Epithelial cell of proximal tubule (primary cell): ENCODE measurements at places on chromosomes 1 and 21. TPM values are rescaled to one million over a fixed set of nuclear protein-coding genes. Genes with fewer than 3 reads are reported as not detected.

The ZBTB8B gene
- 0.07 and 0.23 TPM in 2 replicates for total RNA-seq

The RGS13 gene
- total RNA-seq, result not detected in 2 replicates

The AK5 gene
- 9.3 and 25.0 TPM in 2 replicates for total RNA-seq

The RAB13 gene
- 30.5 and 41.9 TPM in 2 replicates for total RNA-seq

The DNALI1 gene
- total RNA-seq, result 3.5 and 16.4 TPM in 2 replicates

The SPATA46 gene
- not detected in 2 replicates for total RNA-seq

The SPATA17 gene
- total RNA-seq, result 0.22 and 0.58 TPM in 2 replicates

The SPRR2A gene
- total RNA-seq, result 0.92 and 1.8 TPM in 2 replicates

The BSND gene
- not detected in 2 replicates for total RNA-seq

The LCE3E gene
- total RNA-seq, result not detected in 2 replicates

The CFHR5 gene
- total RNA-seq, result not detected in 2 replicates

The TCHHL1 gene
- not detected in 2 replicates for total RNA-seq

The B3GALT5 gene
- 3.6 and 7.8 TPM in 2 replicates for total RNA-seq

The BTBD8 gene
- 1.8 and 8.7 TPM in 2 replicates for total RNA-seq

The WNT2B gene
- total RNA-seq, result 0.80 and 4.8 TPM in 2 replicates

The IFNAR2 gene
- total RNA-seq, result 4.7 and 7.0 TPM in 2 replicates

The IFT25 gene
- total RNA-seq, result 31.5 and 37.9 TPM in 2 replicates

The ZYG11B gene
- total RNA-seq, result 17.9 and 21.8 TPM in 2 replicates

The SLC25A34 gene
- 0.07 and 0.75 TPM in 2 replicates for total RNA-seq

The RIMS3 gene
- total RNA-seq, result 1.8 and 4.2 TPM in 2 replicates

The SPATA45 gene
- not detected in 2 replicates for total RNA-seq

The PLA2G2A gene
- not detected in 2 replicates for total RNA-seq

The ETV3 gene
- total RNA-seq, result 6.9 and 7.7 TPM in 2 replicates

The HRNR gene
- total RNA-seq, result not detected in 2 replicates

The FAM72D gene
- total RNA-seq, result 6.1 TPM in 2 replicates

The LRRC38 gene
- 0.36 TPM in 1 of 2 replicates, not detected in the other for total RNA-seq

The CRYBG2 gene
- total RNA-seq, result 2.8 and 9.3 TPM in 2 replicates

The FCER1G gene
- total RNA-seq, result not detected in 2 replicates

The SWT1 gene
- total RNA-seq, result 1.3 and 2.4 TPM in 2 replicates

The IL10 gene
- total RNA-seq, result not detected in 2 replicates

The RHOU gene
- total RNA-seq, result 0.14 and 0.58 TPM in 2 replicates

The LCE2B gene
- not detected in 2 replicates for total RNA-seq

The FAM72B gene
- total RNA-seq, result 6.7 and 13.4 TPM in 2 replicates

The SPRR2B gene
- total RNA-seq, result not detected in 2 replicates

The CHI3L2 gene
- total RNA-seq, result not detected in 2 replicates

The FAM131C gene
- 0.46 TPM in 1 of 2 replicates, not detected in the other for total RNA-seq

The MAN1C1 gene
- total RNA-seq, result 0.63 and 1.2 TPM in 2 replicates

The FAM151A gene
- not detected in 2 replicates for total RNA-seq

The OR10R2 gene
- total RNA-seq, result not detected in 2 replicates

The C1orf116 gene
- total RNA-seq, result 21.6 and 22.5 TPM in 2 replicates

The FMO4 gene
- 0.52 and 0.58 TPM in 2 replicates for total RNA-seq

The STRIP1 gene
- total RNA-seq, result 28.6 and 28.9 TPM in 2 replicates

The OPRD1 gene
- total RNA-seq, result not detected in 2 replicates

The TSPAN2 gene
- total RNA-seq, result 4.6 and 5.0 TPM in 2 replicates

The NAV1 gene
- 24.1 and 24.3 TPM in 2 replicates for total RNA-seq

The HTR6 gene
- not detected in 2 replicates for total RNA-seq

The CFHR4 gene
- not detected in 2 replicates for total RNA-seq
